AG09319 (cell line): ENCODE measurements at places on chromosomes 5 and 9.
A peak's percentile ranks its signal among the peaks of the same experiment; 100 is the strongest.

DNA sequence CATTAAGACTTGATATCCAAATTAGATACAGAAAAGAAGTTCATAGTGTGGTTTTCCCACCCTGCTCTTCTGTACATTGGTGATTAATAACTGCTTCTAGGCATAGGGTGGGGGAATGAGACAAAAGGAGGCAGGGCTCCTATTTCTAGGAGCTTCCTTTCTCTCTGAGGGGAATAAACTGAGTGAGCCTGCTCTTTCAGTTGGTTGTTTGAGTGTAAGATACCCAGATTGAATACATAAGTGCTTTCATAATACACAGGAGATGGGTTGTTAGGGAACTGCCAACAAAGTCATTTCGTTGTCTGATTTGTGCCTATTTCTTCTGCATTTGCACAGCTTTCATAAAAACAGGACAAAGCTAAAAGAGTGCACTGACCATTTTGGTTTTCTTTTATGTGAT lies 48.9 kb upstream of the TTC23L start:
- no peak for DNase-seq

DNA sequence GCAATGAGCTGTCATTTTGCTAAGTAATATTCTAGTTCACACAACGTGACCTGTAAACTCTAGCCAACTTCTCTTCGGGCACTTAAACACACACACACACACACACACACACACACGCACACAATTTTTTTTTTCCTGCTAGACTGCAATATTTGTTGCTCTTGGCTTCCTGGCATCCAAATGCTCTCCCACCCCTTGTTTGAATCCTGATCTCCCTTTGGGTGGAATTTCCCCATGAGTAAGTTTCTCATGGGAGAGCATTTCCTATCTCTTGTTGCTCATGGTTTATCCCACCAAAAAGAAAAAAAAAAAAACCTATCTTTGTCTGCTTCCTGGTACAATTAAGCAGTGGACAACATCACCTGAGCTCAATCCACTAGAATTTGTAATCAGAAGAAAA lies 54.7 kb upstream of the TSLP start:
- DNase-seq, result no peak

DNA sequence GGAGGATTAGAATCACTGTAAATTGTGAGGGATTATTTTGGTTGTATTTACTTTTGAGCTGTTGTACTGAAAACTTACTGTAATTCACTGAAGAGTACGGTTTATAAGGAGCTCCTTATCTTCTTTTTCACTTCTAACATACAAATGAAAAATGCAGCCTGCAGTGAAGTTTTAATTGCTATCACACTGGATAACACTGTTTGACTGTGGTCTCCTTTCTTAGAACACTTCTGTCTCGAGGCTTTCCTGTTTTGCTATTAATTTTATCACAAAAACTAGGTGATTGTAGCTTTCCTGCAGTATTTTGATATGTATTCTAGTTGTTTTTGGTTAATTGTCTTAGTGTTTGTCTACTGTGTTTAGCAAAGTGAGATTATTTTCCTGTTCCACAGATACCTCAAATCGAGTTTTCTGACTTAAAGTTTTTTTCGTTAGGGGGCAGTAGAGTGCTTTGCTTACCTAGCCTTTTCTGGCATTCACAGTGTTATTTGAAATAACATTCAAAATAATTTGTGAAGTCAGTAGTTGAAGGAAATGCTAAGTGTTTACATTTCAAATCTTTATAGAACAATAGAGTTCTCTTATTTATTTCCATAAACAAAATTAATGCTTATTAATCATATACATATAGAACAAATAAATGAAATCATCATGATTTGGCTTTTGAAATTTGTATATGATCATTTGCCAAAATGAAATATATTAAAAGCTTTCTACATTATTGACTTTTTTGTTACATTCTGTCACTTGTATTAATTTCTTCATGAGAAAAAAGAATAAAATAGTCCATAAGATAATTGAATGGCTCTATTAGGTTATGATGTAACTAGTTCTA lies 52.9 kb downstream of the COMMD10 start:
- DNase-seq, result peak; percentile 16

DNA sequence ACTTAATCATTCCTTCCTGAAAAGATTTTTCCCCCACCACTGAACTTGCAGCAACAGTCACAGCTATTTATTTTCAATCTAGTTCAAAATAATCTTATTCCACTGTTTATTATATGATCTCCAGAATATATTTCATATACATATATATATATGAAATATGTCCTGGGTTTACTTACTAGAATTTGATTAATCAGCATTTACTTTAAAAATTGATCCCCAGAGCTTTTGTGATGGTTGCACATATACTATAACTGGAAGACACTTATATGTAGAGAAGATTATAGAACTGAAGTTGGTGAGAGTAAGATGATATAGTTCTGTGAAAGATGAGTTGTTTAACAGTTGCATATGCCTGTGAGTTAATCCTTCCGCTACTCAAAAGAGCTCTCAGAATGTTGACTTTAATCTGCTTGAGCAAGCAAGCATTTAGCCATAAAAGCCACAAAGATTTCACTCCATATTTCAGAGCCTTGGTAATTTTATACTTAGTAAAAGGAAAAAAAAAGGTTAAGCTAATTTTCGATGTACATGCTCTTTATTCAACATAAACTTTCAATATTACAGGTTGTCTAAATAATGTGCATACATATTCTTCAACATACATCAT lies 399.3 kb upstream of the CDH9 start:
- no peak for DNase-seq

GRCh38 chr5:107885601-107886000 lies 214.9 kb upstream of the EFNA5 start:
- DNase-seq, result no peak

- DNase-seq, result no peak
These were observed 43.5 kb downstream of the IRX1 start for GRCh38 chr5:3639175-3639574.

DNA sequence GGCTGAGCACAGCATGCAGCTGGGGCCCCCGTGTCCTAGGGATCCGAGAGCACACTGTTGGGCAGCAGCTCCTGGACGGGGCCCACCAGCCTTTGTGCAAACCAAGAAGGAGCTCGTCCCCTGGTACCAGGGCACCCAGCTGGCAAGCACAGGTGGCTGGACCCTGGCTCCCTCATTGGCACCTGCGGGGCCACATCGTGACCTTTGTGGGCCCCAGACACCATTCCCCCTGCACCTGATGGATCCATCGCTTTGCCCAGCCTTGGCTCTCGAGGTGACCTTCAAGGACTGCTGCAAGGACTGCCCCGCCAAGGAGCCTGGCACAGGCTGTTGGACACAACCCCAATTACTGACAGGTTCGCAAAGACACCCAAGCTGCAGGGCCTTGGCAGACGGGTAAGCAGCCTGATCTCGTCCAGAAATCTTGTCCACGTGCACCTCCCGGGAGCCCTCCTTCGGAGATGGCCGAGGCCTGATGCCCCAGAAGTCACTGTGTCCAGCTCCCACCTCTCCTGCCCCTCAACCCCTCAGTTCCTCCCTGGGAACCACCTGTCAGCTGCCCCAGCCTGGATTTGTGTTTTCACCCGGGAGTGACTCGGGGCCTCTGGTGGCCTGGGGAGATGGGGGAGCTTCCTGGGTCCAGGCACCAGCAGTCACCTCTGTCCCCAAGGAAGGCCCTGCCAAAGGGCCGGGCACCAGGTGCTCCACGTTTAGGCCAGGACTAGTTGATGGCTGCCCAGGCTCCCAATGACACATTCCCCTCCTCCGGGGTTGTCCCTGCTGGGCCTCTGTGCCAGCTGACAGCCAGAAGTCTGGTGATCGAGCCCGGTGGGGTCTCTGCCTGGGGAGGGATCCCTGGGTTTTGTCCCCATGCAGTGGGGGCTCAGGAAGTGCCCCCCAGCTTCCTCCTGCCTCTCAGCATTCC lies 137.1 kb upstream of the PPP1R26 start:
- DNase-seq, result no peak

GRCh38 chr5:103410172-103410571 lies 151.6 kb downstream of the MACIR start:
- no peak for DNase-seq

GRCh38 chr9:122334916-122335315 lies 35.9 kb upstream of the PTGS1 start:
- DNase-seq, result no peak

- DNase-seq, result peak; percentile 51
These were observed 59.6 kb upstream of the SPATA31C2 start for GRCh38 chr9:88197781-88198340.

DNA sequence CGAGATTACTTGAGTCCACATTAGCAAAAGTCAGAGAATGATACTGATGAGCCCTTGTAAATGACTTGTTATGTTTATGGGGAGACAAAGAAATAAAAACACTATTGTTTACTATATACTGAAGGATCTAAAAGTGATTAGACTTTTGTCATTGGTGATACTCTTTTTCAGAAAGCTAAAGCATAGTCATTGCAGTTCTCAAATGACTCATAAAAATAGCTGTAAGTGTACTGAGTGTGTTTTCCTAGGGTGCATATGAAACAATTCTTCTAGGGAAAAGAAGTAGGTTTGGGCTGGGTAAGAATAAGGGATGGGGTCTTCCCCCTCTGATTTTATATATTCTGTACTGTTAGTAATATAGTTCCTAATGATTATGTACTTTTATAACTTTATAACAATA lies 32.6 kb downstream of the WDR36 start:
- DNase-seq, result no peak

- no peak for DNase-seq
These were observed 22.0 kb downstream of the CRB2 start for GRCh38 chr9:123378025-123378424.

- DNase-seq, result no peak
These were observed 70.3 kb downstream of the CTSL start for GRCh38 chr9:87796196-87796595.

- DNase-seq, result no peak
These were observed 30.3 kb upstream of the PUM3 start for GRCh38 chr9:2874001-2874750.

DNA sequence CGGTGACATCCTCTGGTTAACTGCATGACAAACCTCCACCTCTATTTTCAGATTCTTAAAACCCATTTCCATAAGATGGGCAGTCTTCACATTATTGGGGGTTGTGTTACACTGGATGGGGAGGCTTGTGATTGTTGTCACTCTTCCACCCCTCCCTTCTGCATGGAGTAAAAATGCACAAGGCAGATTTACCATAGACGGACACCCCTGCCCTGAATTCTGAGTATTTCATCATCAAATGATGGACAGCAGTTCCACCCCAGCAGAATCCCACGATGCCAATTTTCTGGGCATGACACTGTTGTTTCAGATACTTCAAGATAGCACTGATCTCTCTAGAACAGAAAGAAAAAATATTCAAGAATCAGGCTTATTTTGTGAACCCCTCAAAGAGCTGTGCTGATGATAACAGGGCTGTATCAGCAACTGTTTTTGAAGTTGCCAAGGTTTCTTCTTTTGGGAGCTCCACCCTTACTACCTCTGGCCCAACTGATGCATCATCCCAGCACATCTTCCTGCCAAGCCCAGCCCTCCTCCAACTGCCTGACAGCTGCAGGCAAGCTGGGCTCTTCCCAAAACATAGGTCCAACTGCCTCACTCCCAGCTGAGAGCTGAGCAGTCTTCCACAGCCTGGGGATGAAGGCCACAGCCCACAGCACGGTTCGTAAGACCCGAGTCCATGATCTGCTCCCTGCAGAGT lies 21.4 kb downstream of the CMBL start:
- no peak for DNase-seq

GRCh38 chr5:158351485-158352125 lies 492.7 kb upstream of the CLINT1 start:
- no peak for DNase-seq

- no peak for DNase-seq
These were observed 30.1 kb upstream of the NCS1 start for GRCh38 chr9:130142056-130142455.

DNA sequence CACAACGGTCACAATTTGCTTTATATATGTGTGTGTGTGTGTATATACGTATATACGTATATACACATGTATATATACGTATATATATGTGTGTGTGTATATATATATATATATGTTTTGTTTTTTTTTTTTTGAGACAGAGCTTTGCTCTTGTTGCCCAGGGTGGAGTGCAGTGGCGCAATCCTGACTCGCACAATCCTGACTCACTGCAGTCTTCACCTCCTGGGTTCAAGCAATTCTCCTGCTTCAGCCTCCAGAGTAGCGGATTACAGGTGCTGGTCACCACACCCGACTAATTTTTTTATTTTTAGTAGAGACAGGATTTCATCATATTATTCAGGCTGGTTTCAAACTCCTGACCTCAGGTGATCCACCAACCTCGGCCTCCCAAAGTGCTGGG lies 3.1 kb downstream of the RNF38 start:
- DNase-seq, result no peak

GRCh38 chr5:113390224-113390623 lies 44.6 kb downstream of the TSSK1B start:
- no peak for DNase-seq

DNA sequence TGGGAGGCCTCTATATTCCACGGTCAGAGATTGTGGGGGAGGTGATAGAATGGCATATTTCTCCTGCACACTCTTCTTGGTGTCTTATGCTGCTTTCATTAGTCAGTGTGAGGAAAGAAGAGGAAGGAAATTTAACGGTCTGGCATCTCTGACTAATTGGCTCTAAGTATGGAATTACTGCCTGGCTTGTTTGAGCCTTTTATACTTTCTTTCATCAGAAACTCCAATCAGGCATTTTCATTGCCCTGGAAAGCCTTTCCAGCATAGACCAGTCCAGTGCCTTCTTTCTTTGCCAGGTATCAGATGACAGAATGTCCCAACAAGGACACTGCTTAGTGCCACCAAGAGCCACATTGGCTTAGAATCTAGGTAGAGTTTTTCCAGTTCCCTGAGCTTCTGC lies 30.2 kb downstream of the CYSTM1 start:
- DNase-seq, result no peak

GRCh38 chr5:10757043-10757442 lies 4.0 kb downstream of the DAP start:
- DNase-seq, result no peak

DNA sequence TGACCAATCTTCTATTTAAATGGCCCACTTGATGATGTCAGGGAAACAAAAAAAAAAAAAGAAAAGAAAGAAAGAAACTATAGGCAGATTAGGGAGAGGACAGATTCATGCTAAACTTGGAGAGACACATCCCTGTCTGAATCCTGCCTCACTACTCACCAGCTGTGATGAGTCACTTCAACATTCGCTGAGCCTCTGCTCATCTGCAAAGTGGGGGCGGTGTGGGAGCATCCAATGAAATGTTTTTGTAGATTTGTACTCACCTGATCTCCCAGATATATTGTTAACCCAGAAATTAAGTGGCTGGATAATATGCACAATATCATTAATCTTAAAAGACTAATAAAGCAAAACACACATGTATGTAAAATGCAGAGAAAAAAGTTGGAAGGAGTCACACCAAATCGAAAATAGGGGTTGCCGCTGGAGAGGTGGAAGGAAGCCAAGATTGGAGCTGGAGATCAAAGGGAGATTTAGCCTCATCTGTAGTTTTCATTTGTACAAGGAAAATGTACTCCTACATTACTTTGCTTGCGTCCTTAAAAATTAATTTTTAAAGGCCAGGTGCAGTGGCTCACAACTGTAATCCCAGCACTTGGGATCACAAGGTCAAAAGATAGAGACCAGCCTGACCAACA lies 17.0 kb upstream of the ERGIC1 start:
- DNase-seq, result no peak

- no peak for DNase-seq
These were observed 6.7 kb upstream of the CDH6 start for GRCh38 chr5:31186672-31187267.

- DNase-seq, result no peak
These were observed 72.8 kb downstream of the INSL6 start for GRCh38 chr9:5112646-5113045.

- no peak for DNase-seq
These were observed 522.8 kb downstream of the DMRTA1 start for GRCh38 chr9:22969350-22969979.

- DNase-seq, result no peak
These were observed 35.7 kb upstream of the ALDH1B1 start for GRCh38 chr9:38356851-38357250.

- DNase-seq, result no peak
These were observed 422.1 kb upstream of the TNC start for GRCh38 chr9:115540091-115540490.
